NCI-H1105 treated with DMSO at 0.1 percent for 48 hours (cell line): ENCODE measurements at places on chromosomes 16 and 17.

DNA sequence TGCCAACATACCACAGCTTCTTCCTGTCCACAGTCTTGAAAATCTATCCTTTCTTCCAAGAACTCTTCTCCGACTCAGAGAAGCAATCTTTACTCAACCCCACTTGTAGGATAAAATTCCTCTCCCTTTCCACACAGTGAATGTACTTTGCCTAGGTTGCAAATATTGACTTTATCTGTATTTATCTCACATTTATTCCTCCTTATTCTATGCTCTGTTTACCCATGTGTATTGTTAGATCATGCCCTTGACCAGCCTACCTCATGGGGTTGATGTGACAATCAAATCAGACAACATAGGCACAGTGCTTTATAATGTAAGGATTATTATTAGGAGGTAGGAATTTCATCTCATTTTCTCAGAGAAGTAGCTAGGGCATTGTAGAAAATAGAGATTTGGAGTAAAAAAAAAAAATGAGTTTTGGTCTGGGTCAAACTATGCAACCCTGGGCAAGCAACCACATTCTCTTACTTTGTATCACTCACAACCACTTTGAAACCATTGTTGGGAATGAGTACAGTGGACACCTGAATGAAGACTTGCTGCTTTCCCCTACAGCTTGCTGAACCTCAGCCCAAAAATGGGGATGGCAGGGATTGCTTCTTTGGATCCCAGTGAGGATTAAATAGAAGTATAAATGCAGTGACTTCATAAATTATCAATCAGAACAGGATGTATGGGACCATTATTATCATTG, 9.1 kb upstream of the SLC35B1 start:
- DNase-seq: no peak

DNA sequence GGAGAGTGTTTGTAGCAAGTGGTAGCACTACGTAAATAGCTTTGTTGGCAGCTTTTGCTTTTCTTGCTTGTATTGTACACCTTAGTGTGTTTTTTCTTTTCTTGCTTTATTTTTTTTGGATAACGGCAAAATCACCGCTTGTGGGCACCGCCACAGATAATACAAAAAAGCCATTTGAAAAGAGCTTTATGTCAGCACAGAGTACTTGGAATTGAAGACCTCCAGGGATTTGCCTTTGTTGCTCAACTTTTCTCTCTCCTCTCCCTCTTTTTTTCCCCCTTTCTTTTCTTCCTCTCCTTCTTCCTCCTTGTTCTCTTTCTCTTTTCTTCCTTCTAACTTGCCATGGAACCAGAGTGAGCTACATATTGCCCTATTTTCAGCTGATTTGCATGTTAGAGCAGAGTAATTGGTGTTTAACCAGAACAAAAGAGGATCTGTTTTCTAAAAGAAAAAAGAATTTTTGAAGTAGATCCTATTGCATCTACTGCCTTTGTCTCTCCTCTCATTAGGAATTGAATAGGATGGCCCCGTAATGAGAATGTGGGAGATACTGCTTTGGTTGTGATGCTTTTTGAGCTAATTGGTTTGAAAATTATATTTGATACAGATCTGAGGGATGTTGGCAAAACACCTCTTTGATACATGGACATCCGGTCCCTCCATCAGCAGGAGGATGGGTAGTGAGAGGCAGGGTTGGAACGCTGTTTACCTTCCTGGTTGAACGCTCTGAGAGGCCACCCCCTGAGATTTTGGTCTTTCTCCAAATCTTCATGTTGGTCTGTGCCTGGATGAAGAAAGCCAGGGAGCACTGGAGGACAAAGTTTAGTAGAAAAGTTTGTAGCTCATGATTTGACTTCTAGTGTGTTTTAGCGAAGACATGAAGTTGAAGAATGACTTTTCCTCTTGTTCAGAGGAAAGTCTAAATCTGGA, 85.6 kb downstream of the MSI2 start:
- no peak for DNase-seq

DNA sequence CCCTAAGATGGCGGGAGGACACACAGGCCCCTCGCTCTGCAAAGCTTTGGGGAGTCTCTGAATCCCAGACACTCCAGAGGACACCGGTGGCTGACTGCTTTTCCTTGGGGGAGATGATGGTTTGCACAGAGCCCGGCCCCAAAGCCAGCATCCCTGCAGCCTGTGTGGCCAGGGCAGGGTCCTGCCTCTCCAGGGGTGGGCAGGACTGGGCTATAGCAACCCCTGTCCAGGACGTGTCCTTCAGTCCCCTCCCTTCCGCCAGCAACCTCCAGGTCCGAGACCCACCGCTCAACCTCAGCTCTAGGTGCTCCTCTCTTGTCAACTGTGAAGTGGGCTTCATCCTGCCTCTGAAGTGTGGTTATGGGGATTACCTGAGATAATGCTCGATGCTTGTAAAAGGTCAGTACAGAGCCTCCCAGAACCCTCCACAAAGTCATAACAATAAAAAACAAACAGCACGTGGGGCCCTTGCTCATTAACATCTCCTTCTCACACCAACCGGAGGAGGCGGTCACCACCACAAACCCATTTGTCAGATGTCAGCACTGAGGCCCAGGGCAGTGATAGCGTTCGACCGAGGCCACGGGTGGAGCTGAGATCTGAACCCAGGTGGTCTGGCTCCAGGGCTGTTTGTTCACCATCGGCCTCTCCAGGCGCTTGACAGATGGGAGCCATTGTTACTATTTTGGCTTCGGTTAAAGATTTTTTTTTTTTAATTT, 304.8 kb downstream of the IRF8 start:
- DNase-seq: no peak

GRCh38 chr17:42101513-42102292, 3.4 kb upstream of the ZNF385C start:
- no peak for DNase-seq

- no peak for DNase-seq
These were observed 1.7 kb upstream of the USP43 start for GRCh38 chr17:9643611-9644010.

DNA sequence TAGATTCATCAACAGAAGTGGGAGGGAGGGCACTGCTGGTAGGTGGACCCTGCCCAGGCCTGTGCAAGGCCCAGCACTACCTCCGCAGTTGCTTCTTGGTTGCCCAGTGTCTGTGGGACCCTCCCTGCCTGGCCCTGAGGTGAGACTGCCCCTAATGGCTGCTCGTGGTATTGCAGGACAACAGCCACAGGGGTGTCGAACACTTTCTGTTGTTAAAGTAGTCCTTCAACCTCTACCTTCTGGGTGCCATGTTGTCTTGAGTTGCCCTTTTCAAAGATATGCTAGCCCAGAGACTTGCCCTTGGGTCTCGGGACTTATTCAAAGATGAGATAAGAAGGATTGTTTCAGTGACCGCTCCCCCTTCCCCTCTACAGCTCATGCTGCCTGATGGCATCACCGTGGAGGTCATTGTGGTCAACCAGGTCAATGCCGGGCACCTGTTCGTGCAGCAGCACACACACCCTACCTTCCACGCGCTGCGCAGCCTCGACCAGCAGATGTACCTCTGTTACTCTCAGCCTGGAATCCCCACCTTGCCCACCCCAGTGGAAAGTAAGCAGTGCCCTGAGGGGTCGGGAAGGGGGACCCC, 29.1 kb downstream of the AKAP1 start:
- DNase-seq: no peak
